ENCODE measurements at places on chromosomes 6 and 20.

- no peak for DNase-seq
Observed at GRCh38 chr6:132142308-132142707, 191.1 kb upstream of the CCN2 start.

GRCh38 chr6:113903666-113904330 lies 46.7 kb downstream of the MARCKS start:
- no peak for DNase-seq

- DNase-seq = no peak
Observed at GRCh38 chr6:73566954-73567591, 46.2 kb upstream of the EEF1A1 start.

DNA sequence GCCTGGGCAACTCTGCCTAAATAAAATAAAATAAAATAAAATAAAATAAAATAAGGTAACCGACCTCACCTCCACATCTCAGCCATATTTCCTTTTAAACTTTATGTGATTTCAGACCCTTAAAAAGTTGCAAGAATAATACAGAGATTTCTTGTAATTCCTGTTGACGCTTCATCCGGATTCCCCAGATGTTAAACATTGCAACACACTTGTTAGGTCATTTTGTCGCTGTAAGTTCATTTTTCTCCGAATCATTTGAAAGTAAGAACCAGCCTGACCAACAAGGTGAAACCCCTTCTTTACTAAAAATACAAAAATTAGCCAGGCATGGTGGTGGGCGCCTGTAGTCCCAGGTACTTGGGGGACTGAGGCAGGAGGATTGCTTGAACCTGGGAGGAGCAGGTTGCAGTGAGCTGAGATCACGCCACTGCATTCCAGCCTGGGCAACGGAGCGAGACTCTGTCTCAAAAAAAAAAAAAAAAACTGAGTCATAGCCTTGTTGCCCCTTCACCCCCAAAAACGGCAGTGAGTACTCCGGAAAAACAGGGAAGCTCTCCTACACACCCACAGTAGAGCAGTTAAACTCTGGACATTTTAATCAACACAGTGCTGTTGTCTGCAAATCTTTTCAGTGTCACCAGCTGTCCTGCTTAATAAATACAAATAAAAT lies 5.9 kb downstream of the PYGB start:
- DNase-seq = no peak

DNA sequence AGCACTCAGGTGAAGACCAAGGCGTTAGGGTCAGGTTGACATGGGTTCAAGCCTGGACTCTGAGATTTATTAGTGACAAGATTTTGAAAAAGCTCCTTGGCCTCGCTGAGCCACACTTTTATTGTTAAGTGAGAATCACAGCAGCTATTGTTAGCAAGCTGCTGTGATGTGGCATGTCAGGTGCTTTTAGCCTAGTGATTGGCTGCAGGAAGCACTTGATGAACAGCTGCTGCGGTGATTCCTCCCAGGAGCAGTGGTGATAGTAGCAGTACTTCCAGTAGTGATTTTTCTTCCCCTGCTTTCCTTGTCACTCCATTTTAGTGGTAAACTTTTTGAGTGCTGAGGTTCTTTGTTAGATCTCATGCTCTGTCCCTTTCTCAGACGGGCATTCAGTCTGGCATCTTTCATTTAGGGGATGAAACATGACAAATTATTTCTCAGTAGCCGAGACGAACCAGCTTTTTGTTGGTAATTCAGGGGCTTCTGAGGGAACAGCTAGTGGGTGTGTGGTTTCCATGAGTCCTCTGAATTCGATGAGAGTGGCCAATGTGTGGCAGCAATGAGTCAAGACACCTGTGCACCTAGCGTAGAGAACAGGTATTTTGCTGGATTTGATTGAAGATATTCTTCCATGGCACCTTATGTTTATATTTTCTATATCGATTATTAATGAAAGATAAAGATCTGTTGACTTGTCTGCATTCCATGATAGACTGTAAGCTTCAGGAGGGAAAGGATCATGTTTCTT lies 696.7 kb downstream of the DHX35 start:
- no peak for DNase-seq

DNA sequence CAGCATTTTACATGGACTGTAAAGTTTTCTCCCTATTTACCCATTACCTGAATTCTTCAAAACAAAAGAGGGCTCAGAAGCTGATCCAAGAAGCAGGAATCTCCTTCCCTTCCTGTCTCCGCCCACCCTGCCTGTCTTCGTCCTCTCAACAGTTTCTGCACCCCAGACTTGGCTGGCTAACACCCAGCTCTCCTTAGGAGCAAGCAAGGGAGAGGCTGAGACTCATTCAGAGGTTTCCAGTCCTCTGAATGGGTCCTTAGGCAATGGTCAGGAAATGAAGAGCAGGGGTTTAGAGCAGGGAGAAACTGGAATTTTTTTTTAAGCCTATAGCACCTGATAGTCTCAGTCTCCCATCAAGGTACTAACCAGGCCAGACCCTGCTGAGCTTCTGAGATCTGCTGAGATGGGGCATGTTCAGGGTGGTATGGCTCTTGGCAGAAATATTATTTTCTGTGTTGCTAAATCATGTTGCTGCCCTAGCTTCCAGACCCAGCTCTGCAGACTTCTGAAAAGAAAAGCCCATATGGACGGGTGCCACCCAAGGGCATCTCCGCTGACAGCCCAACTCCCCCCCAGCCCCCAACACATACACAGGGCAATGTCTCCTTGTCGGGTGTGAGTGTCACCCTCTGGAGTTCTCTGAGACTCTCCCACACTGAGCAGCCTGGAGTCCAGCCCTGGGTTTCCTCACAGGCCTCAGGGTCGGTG lies 74.6 kb upstream of the CD93 start:
- DNase-seq = no peak

- DNase-seq = peak; percentile 3
Observed at GRCh38 chr6:135314543-135314942, 133.4 kb downstream of the MYB start.

GRCh38 chr20:9390441-9390840 lies 123.9 kb upstream of the LAMP5 start:
- DNase-seq = no peak

DNA sequence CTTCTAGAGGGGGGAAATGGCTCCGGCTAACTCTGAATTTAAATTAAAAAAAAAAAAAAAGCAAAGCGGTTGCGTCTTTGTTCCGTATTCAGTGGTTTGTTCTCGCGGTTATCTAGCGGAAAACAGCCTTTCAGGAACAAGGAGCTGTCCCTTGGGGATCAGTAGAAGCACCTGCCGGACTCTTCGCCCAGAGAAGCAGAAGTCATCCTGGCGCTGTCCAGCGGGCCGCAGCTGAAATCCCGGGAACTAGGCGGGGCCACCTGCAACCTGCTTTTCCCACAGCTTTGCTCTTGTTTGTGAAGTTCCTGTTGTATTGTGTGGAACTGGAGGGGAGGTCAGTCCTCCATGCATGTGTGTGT lies 43.9 kb upstream of the GJE1 start:
- DNase-seq = no peak

DNA sequence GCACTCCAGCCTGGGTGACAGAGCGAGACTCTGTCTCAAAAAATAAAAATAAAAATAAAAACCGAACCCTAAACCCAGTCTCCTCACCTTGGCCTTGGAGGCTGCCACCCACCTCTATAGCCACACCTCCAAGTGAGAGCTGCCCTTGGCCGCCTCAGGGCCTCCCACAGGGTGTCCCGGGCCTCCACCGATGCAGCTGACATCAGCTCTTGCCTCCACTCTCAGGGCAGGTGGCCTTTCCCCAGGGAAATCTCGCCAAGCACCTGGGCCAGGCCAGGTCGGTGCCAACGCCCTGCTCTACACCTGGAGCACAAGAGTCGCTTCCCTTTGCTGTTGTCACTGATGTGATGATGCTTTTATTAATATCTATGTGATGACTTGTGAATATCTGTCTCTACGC lies 8.9 kb upstream of the MYL9 start:
- no peak for DNase-seq

DNA sequence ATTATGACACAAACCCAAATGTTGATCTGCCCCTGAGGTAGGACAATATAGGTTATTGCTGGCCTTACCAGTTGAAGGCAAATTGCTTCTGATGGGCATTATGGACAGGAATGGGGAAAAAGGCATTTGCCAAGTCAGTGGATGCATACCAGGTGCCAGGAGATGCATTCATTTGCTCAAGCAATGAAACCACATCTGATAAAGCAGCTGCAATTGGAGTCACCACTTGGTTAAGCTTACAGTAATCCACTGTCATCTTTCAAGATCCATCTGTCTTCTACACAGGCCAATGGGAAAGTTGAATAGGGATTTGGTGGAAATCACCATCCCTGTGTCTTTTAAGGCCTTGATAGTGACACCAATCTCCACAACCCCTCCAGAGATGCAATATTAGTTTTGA lies 648.6 kb downstream of the COL12A1 start:
- no peak for DNase-seq

- DNase-seq = no peak
Observed at GRCh38 chr20:23514848-23515247, 23.9 kb downstream of the CST8 start.

GRCh38 chr6:142318714-142319113 lies 16.9 kb downstream of the ADGRG6 start:
- DNase-seq = no peak

DNA sequence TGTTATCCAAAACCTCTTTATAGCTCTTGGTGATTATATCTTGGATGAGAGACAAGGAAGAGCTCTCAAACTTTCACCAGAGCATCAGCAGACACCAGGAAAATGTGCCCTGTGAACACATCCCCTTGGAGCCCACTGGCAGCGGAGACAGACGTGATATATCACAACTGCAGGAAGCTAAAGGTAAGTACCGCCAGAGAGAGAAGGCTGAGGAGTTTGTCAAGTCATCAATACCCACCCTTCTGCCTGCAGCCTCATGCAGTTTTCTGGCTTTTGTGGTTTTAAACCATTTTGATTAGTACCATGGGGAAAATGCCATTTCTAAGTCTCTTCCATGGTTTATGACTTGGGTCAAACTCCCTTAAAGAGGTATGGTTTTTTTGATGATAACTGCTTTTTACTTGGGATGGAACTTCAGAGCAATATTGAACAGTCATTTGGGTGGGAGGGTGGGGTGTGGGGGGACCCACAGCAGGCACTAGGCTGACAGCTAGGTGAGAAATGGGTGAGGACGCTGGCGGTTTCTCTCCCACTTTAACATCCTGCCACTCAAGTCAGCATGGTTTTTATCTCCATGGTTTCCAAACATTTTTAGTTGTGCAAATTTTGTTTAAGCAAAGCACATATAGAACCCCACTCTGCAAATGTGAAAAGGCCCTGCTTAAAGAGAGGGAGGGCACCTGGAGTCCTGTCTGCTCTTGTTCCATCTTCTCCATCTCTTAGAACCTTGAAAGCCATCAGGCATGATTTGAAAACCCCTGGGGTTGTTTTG lies 108.4 kb downstream of the SCML4 start:
- no peak for DNase-seq

GRCh38 chr6:118780668-118781067 lies 113.3 kb upstream of the ASF1A start:
- no peak for DNase-seq

- no peak for DNase-seq
Observed at GRCh38 chr6:14921170-14921569, 324.7 kb upstream of the JARID2 start.

DNA sequence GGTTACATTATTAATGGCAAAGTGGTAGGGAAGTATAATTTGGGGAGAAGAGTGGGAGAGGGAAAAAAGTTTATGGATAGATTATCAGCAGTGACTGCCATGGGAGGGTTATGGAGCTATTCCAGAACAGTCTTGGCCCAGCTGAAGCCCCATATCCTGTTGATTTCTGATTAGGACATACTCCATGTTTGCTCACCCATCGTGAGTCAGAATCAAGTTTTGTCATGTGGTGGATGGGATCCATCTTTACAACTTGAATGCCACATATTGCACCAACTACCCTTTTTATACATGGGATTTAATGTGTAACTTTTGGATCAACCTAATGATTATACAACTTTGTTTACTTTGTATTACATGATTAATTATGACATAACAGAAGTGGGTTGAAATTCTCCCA lies 217.0 kb downstream of the HAO1 start:
- no peak for DNase-seq

GRCh38 chr6:50717734-50718457 lies 4.6 kb downstream of the TFAP2D start:
- DNase-seq = no peak

DNA sequence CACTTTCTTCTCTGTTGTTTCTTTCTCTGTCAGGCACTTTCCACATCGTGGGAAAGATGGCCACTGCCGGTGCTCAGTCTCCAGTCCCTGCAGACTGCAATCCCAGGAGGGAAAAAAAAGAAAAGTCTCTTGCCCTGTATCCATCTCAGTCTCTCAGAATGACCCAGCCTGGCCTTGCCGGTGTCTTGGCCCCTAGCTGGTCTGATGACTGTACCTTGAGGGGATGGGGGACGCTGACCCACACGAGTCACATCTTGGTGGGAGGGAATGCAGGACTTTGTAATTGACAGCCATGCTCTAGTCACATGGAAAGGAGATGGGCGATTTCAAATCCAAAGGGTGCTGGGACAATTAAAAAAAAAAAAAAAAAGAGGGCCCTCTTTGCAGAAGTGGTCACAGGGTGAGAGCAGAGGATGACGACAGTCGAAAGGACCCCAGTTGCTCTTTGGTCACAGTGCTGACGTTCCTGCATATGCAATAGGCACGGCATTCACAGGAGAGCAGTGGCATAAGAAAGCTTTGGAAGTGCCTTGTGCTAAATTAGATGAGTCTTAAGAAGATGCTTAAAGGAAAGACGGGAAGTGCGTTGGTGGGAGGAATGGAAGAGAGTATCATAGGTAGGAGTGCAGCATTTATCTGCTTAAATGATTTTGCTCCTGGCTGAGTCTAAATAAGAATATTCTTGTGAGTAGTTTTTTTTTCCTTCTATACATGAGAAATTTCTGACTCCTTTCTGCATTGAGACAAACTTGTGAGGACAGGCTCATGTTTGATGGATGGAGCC lies 63.9 kb upstream of the AKAP12 start:
- DNase-seq = no peak

GRCh38 chr6:129902681-129903080 lies 41.6 kb upstream of the TMEM244 start:
- DNase-seq = no peak

DNA sequence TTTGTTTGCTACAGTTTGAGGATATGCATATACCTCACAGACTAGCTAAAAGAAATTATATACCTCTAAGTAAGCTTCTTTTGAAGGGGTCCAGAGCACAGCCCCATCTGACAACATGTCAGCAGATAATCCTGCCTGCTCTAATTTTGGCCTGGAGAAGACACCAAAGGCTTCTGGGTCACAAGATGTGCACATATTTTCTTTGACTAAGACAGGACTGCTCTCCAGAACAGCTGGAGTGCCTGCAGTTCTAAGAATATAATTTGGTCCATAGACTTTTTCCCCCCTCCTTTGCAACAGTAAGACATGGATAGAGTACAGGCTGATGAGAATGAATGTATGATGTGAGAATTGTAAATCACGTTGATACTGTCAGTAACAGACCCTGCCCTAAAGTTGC lies 107.9 kb upstream of the KCNK16 start:
- DNase-seq = no peak

DNA sequence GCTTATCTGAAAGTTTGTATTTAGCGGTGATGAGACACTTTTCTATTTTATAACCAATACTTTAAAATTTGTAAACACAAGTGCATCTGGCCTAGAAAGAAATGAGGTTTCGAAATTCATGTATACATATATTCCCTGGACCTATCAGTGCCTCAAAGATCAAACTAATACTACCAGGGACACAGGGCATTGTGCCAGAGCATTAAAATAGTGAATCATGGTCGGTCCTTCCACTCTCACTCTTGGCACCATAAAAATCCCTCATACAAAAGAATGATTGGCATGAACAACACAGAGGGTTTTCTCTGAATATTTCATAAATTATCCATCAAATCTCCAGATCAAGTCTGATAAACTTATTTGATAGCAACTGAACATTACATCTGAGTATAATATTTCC lies 62.0 kb downstream of the MMUT start:
- DNase-seq = no peak

GRCh38 chr6:148407372-148407771 lies 64.7 kb downstream of the SASH1 start:
- DNase-seq = no peak

Data from NCI-H1105 treated with DMSO at 0.1 percent for 48 hours (cell line).